Glutamatergic neuron (in vitro differentiated cells): ENCODE measurements at places on chromosomes 11 and 22. TPM values are rescaled to one million over a fixed set of nuclear protein-coding genes. Genes with fewer than 3 reads are reported as not detected.

Gene MYOD1
- total RNA-seq: not detected

Gene TSSK2
- total RNA-seq: not detected

Gene GTF2H1
- total RNA-seq: 26.5 TPM

Gene SERPING1
- 46.1 TPM for total RNA-seq

DNA sequence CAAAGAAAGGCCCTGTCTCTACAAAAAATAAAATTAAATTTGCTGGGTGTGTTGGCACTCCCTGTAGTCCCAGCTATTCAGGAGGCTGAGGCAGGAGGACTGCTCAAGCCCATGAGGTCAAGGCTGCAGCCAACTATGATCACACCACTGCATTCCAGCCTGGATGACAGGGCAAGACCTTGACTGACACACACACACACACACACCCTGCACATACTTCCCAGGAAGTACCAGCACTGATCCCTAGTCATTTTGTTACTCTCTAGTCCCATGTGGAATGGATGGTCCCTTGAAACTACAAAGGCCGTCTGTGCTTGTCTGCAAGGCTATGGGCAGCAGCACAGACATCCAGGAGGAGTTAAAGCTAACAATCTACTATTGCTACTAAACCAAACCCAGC, 59.7 kb upstream of the CYP2D6 start:
- H3K27me3 ChIP-seq: peaks cover 9% of the 10 kb centered on the region
- DNase-seq: no peak
- H3K4me3 ChIP-seq: no peak overlapping the region
- H3K27ac ChIP-seq: no peak overlapping the region
- peaks cover 32% of the 10 kb centered on the region for H3K4me1 ChIP-seq

- H3K36me3 ChIP-seq: no peaks in the 10 kb centered on the region
- H3K27ac ChIP-seq: no peak overlapping the region
- peaks cover 6% of the 10 kb centered on the region for H3K4me1 ChIP-seq
- no peak overlapping the region for H3K4me3 ChIP-seq
Observed at GRCh38 chr22:18031695-18032454, 7.5 kb upstream of the MICAL3 start.

Gene CRYAB
- 0.64 TPM for total RNA-seq

Gene TMEM121B
- total RNA-seq: 44.1 TPM

Gene MAPK8IP1
- total RNA-seq: 299 TPM

DNA sequence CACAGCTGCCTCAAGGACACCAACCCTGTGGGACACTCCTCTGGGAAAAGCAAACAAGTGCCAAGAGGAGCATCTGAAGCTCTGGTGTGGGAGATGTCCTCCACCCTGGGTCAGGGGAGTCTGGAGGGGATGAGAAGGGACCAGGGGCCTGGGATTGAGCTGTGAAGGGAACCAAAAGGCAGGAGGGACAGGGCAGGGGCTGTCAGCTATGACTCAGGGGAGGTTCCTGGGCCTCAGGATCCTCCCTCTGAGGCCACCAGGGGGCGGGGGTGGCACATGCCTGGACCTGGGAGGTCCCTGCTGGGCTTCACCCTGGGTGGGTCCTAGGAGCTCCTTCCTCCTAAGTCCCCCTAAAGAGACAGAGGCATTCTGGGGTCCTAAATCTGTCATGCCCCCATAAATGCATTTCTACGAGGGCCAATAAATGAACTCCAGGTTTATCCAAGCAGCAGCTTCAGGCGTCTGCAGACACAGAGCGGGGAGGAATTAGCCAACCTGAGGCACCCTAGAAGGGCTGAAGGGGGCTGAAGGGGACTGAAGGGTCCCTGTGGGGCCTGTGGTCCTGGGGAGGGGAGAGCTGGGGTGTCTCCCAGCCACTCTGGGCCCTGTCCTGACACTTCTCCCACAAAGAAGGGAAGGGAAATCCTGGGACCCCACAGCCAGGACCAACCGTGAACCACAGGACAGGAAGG, 31.9 kb upstream of the IGLL5 start:
- H3K27me3 ChIP-seq: peaks cover 15% of the 10 kb centered on the region
- DNase-seq: peak; percentile 58
- no peaks in the 10 kb centered on the region for H3K36me3 ChIP-seq
- H3K4me3 ChIP-seq: no peak overlapping the region
- peaks cover 2% of the 10 kb centered on the region for H3K4me1 ChIP-seq
- H3K27ac ChIP-seq: no peak overlapping the region

Gene OR10D3
- 0.29 TPM for total RNA-seq

DNA sequence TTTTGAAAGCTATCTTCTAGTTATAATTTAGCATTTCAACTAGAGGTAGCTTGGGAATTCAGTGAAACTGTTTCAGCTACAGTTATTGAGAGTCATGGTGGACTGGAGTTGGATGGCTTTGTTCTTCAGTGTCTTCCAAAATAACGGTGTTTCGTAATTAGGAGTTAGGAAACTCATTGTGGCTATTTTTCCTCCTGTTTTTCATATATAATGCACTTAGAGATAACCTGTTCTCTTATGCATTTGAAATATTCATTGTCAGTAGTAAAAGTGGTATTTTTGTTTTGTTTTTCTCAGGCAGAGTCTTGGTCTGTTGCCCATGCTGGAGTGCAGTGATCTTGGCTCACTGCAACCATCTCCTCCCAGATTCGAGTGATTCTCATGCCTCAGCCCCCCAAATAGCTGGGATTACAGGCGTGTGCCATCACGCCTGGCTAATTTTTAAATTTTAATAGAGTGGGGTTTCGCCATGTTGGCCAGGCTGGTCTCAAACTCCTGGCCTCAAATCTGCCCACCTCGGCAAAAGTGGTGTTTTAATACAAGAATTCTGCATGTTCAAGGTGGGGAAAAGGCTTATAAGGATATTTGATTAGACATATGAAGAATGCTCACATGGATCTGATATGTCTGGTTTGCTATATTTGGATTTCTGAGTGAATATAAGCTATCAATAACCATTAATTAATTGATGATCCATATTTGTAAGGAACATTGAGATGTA, 12.7 kb downstream of the PDHX start:
- no peak for DNase-seq
- no peak overlapping the region for H3K27ac ChIP-seq
- H3K27me3 ChIP-seq: no peaks in the 10 kb centered on the region
- no peak overlapping the region for H3K4me3 ChIP-seq

- H3K27ac ChIP-seq: peak overlapping the region; percentile 69
- H3K4me3 ChIP-seq: peak overlapping the region; percentile 11
- no peak for DNase-seq
- H3K27me3 ChIP-seq: peaks cover 1% of the 10 kb centered on the region
- peaks cover 19% of the 10 kb centered on the region for H3K4me1 ChIP-seq
Observed at GRCh38 chr22:41838842-41839618, 6.1 kb downstream of the SREBF2 start.

GRCh38 chr11:45644981-45645889, 20.2 kb downstream of the CHST1 start:
- H3K4me1 ChIP-seq: peaks cover 3% of the 10 kb centered on the region
- DNase-seq: no peak
- H3K27ac ChIP-seq: no peak overlapping the region
- peaks cover 4% of the 10 kb centered on the region for H3K27me3 ChIP-seq
- H3K36me3 ChIP-seq: peaks cover 15% of the 10 kb centered on the region
- H3K4me3 ChIP-seq: no peak overlapping the region

Gene KLHL35
- 41.4 TPM for total RNA-seq

DNA sequence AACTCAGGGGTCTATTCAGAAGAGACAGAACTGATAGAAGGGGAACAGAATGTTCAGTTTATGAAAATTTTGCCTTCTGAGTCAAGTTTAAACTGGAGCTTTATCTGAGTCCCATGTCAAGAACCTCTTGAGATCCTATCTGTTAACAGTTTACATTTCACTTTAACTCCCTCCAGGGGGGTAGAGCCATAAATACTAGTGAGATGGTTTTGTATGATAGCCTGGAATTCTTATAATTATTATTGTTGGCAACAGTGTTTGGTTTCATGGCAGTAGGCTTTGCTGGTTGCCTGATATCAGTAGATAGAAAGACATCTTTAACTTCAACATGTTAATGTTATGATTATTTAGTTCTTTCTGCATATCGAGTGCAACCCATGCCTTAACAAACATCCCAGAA, 498.5 kb downstream of the INSC start:
- DNase-seq: no peak
- no peaks in the 10 kb centered on the region for H3K27me3 ChIP-seq
- H3K27ac ChIP-seq: no peak overlapping the region
- no peak overlapping the region for H3K4me3 ChIP-seq
- no peaks in the 10 kb centered on the region for H3K36me3 ChIP-seq

DNA sequence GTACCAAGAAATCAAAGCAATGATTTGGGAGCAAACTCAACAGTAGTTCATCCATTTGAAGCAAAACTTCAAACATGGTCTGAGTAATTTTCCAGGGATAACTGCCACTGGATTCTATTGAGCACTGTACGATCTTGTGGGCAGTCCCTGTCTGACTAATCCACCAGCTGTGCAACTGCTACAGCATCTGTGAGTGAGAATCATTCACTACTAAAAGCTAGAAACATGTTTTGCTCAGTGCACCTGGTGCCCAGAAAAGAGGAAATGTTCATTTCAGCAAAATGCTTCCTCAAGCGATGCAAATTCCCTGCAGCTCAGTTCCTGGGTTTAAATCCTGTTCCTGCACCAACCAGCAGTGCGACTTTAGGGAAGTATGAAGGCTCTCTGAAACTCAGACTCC, 1077.9 kb downstream of the DLG2 start:
- no peaks in the 10 kb centered on the region for H3K36me3 ChIP-seq
- DNase-seq: no peak
- H3K4me1 ChIP-seq: no peaks in the 10 kb centered on the region
- H3K27ac ChIP-seq: no peak overlapping the region

DNA sequence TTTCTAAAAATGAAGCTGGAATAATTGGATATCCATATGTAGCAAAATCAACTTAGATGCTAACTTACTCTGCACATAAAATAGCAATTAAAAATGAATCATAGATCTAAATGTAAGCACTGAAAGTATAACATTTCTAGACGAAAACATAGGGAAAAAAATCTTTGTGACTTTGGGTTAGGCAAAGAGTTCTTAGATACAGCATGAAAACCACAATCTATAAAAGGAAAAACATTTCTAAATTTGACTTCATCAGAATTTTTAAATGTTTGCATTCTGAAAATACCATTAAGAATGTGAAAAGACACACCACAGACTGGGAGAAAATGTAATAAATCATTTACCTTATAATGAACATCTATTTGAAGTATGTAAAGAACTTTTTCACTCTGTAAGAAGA, 128.8 kb downstream of the APIP start:
- H3K4me3 ChIP-seq: no peak overlapping the region
- peaks cover 6% of the 10 kb centered on the region for H3K4me1 ChIP-seq
- no peak for DNase-seq
- peak overlapping the region; percentile 63 for H3K27ac ChIP-seq
- no peaks in the 10 kb centered on the region for H3K27me3 ChIP-seq

Gene C11orf42
- not detected for total RNA-seq

Gene SSH3
- total RNA-seq: 8.3 TPM

GRCh38 chr22:26949193-26949592, 291.8 kb downstream of the MIAT start:
- peaks cover 7% of the 10 kb centered on the region for H3K27me3 ChIP-seq
- H3K4me1 ChIP-seq: peaks cover 6% of the 10 kb centered on the region
- H3K36me3 ChIP-seq: no peaks in the 10 kb centered on the region
- DNase-seq: no peak
- no peak overlapping the region for H3K27ac ChIP-seq

DNA sequence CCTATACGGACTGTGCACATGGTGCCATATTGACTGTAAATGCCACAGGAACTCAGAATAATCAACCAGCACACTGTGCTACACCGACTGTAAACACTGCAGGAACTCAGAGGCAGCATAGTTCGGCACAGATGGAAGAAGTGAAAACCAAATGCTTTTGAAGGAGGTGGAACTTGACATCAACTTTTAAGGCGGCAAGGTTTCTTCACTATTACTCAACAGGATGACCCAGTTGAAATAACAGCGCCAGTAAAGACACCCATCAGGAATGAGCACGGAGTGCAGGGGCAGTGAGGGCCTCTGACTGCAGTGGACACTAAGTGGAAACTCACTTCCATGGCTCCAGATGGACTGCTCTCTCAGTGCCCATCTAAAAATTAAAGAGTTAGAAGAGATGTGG, 15.7 kb downstream of the TESMIN start:
- peaks cover 2% of the 10 kb centered on the region for H3K27me3 ChIP-seq
- no peaks in the 10 kb centered on the region for H3K36me3 ChIP-seq
- H3K27ac ChIP-seq: no peak overlapping the region

DNA sequence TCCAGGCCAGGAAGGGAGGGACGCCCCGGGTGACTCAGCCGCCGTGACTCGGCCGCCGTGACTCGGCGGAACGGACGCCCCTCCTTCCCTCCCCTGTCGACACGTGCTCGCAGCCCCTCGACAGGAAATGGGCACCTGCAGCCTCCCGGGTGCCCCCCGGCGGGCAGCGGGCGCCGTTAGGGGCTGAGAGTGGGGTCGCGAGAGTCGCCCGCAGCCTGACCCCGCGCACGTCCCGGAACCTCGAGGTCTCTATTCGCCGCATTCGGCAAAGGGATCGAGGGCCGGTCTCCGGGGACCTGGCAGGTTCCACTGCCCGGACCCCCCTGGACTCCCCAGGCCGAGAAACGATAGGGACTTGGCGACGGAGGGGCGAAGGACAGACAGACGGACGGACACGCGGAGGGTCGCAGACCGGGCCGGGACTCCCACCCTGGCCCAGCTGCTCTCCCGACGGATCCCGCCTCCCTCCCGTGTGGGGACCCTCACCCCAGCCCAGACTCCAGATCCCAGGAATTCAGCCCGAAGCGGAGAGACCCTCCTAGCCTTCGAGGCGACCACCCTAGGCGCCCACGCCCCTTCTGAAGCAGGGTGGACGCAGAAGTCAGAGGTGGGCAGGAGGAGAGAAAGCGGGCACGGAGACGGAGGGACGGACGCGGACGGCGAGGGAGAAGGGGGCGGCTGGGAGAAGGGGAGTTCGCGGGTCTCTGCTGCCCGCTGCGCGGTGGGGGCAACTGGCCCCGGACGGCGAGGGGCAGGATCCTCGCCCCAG, 648 bp downstream of the FOSL1 start:
- no peak overlapping the region for H3K27ac ChIP-seq
- no peaks in the 10 kb centered on the region for H3K4me1 ChIP-seq
- peaks cover 21% of the 10 kb centered on the region for H3K27me3 ChIP-seq
- no peak overlapping the region for H3K4me3 ChIP-seq

- H3K27ac ChIP-seq: no peak overlapping the region
- no peaks in the 10 kb centered on the region for H3K36me3 ChIP-seq
- H3K4me1 ChIP-seq: peaks cover 17% of the 10 kb centered on the region
Observed at GRCh38 chr11:75190652-75191329, 39.9 kb downstream of the SLCO2B1 start.

- DNase-seq: no peak
- H3K4me3 ChIP-seq: peak overlapping the region; percentile 55
- H3K27ac ChIP-seq: no peak overlapping the region
Observed at GRCh38 chr11:64263021-64263946, 12.0 kb downstream of the PLCB3 start.

Gene SCGB1D2
- not detected for total RNA-seq
